ENCODE measurements at places on chromosomes 12 and 14. TPM values are rescaled to one million over a fixed set of nuclear protein-coding genes. Genes with fewer than 3 reads are reported as not detected.

- H3K27me3 ChIP-seq, result no peaks in the 10 kb centered on the region
- no peak overlapping the region for H3K4me3 ChIP-seq
- no peaks in the 10 kb centered on the region for H3K36me3 ChIP-seq
- no peak overlapping the region for H3K27ac ChIP-seq
- no peaks in the 10 kb centered on the region for H3K4me1 ChIP-seq
These were observed 99.9 kb upstream of the MYF6 start for GRCh38 chr12:80607361-80608135.

- no peaks in the 10 kb centered on the region for H3K27me3 ChIP-seq
- H3K27ac ChIP-seq, result no peak overlapping the region
- no peaks in the 10 kb centered on the region for H3K36me3 ChIP-seq
- DNase-seq, result no peak
These were observed 71.4 kb upstream of the IFNG-AS1 start for GRCh38 chr12:67917811-67918210.

- DNase-seq, result no peak
- no peak overlapping the region for H3K4me3 ChIP-seq
- peak overlapping the region; percentile 19 for H3K27ac ChIP-seq
- peaks cover 7% of the 10 kb centered on the region for H3K4me1 ChIP-seq
- H3K27me3 ChIP-seq, result no peaks in the 10 kb centered on the region
These were observed 50.1 kb downstream of the PHLDA1 start for GRCh38 chr12:75981247-75982168.

CLEC2B gene
- 10.9 TPM for polyA plus RNA-seq

DNA sequence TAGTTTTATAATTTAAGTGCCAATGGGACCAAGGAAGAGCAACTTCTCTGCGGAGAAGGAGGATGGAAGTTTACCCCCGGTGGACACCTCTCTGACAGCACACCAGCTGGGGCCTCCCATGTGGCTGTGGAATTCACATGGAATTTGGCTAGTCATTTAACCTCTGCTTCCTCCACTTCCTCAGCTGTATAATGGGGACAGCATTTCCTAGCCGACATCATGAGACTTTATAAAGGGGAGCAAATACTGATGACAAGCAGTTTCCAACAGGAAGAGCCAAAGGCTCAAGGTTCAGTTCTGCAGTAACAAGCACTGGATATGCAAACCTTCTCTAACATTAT lies 7.5 kb downstream of the DUSP6 start:
- no peaks in the 10 kb centered on the region for H3K36me3 ChIP-seq
- no peak overlapping the region for H3K27ac ChIP-seq
- no peak for DNase-seq
- H3K4me3 ChIP-seq, result no peak overlapping the region

DNA sequence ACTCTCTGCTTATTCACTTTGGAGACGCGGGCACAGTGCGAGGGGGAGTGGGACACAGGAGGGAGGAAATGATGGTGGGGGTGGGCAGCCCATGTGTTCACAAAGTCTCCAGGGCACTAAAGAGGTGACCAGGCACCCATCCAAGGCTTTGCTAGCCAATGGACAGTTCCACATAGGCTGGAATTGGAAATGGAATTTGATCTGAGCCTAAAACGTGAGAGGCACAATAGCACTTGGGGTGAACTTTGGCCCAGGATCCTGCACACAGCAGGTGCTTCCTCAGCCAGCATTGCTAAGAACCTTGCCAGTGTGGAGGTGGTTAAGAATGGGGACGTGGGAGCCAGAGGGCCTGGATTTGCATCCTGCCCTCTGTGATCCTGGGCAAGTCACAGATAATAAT lies 193.8 kb downstream of the CHST11 start:
- no peak overlapping the region for H3K27ac ChIP-seq
- H3K4me3 ChIP-seq, result no peak overlapping the region
- no peaks in the 10 kb centered on the region for H3K36me3 ChIP-seq
- DNase-seq, result no peak
- no peaks in the 10 kb centered on the region for H3K4me1 ChIP-seq

DNA sequence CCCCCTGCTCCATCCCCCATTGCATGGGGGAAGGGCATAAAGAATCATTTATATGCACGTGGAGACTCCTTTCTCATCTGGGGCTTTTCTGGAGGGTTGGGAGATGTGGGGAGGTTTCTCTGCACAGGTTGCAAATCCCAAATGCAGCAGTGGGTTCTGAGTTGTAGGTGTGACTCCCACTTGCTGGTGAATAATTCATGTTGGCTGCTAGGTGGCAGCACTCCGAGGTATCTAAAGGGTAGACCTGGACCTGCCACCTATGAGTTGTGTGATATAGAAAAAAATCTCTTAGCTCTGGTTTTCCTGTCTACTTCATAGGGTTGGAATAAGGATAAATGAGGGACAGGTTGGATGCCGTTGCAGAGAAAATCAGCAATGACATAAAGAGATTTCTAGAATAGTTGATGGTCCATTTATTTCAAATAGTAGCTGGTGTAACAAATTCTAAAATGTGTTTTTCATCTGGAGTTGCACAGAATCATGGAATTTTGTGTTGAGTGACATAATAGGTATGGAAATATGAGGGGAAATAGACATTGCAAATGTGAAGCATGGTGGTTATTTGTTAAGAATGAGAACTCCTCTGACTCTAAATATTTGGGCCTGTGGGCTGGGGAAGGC lies 4.6 kb downstream of the MARCHF9 start:
- no peaks in the 10 kb centered on the region for H3K4me1 ChIP-seq
- H3K27ac ChIP-seq, result no peak overlapping the region
- no peak for DNase-seq
- no peak overlapping the region for H3K4me3 ChIP-seq
- H3K36me3 ChIP-seq, result peaks cover 2% of the 10 kb centered on the region

- H3K27me3 ChIP-seq, result no peaks in the 10 kb centered on the region
- no peak overlapping the region for H3K4me3 ChIP-seq
- no peaks in the 10 kb centered on the region for H3K4me1 ChIP-seq
- H3K27ac ChIP-seq, result no peak overlapping the region
- DNase-seq, result no peak
These were observed 97.8 kb downstream of the HMGA2 start for GRCh38 chr12:65922077-65922476.

GRCh38 chr12:6183689-6184428 lies 16.3 kb upstream of the CD9 start:
- no peak overlapping the region for H3K4me3 ChIP-seq
- H3K36me3 ChIP-seq, result no peaks in the 10 kb centered on the region
- H3K4me1 ChIP-seq, result peaks cover 2% of the 10 kb centered on the region

DNA sequence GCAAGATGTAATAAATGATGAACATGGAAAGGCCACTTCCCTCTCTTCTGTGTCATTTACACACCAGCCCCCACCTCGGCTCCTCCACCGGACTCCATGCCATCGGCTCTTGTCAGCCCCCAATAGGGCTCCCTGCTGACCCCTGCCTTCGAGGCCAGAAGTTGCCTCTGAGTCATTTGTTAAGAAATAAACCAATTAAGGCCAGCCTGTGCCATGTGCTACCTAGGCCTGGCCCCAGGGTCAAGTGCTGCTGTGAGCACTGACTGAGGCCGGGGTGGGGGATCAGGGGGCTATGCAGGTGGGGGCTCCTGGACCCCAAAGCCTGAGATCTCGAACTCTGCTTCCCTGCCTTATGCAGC lies 53.2 kb downstream of the TESC start:
- no peak overlapping the region for H3K27ac ChIP-seq
- H3K36me3 ChIP-seq, result no peaks in the 10 kb centered on the region
- H3K27me3 ChIP-seq, result no peaks in the 10 kb centered on the region
- H3K4me1 ChIP-seq, result no peaks in the 10 kb centered on the region
- H3K4me3 ChIP-seq, result no peak overlapping the region

- no peaks in the 10 kb centered on the region for H3K36me3 ChIP-seq
- H3K27ac ChIP-seq, result no peak overlapping the region
- H3K4me1 ChIP-seq, result no peaks in the 10 kb centered on the region
- no peaks in the 10 kb centered on the region for H3K27me3 ChIP-seq
- no peak for DNase-seq
- H3K4me3 ChIP-seq, result no peak overlapping the region
These were observed 40.3 kb upstream of the GCH1 start for GRCh38 chr14:54942913-54943312.

GLI1 gene
- 0.25 TPM for polyA plus RNA-seq

FIGNL2 gene
- 0.08 TPM for polyA plus RNA-seq

Measured in aorta (tissue), 5 donors.